ENCODE measurements at places on chromosomes 13 and 19.
A peak's percentile ranks its signal among the peaks of the same experiment; 100 is the strongest.

DNA sequence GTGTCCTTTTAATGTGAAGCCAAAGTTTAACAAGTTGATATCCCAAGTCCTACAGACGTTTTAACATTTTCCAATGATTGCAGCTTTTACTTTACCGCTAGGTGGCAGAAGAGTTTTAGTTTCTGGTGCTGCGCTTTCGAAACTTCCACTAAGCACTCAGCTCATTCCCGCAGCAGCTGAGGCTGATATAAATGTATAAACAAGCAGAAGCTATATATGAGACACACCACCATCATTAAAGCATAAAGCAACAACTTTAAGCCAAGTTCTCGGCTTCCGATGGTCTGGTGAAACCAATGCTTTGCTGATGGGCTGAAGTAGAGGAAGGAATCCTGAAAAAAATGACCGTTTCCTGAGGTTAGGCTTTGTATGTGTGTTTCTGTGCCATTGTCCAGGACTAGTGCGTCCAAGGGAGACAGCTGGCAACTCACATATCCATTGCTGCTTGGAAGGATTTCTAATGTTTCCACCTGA, 753.9 kb downstream of the OLFM4 start:
- DNase-seq = no peak

DNA sequence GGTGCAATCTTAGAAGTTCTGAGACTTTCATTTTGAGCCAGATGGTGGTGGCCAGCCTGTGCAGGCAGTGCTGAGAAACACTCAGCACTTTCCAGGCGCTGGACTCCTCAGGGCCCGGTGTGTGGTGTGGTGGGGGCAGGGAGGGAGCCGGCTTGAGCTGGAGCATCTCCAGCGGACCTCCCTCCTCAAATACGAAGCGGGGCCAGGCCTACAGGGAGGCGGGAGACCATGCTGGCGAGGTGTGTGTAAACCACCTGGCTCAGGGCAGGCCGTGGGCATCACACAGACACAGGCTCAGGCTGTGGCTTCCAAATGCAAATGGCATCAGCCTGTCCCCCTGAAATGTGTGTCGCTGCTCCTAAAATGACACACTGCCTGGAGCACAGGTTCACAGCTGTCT, 33.3 kb upstream of the RANBP3 start:
- DNase-seq = no peak

GRCh38 chr13:77416666-77417212, 89.8 kb upstream of the MYCBP2 start:
- DNase-seq = no peak

DNA sequence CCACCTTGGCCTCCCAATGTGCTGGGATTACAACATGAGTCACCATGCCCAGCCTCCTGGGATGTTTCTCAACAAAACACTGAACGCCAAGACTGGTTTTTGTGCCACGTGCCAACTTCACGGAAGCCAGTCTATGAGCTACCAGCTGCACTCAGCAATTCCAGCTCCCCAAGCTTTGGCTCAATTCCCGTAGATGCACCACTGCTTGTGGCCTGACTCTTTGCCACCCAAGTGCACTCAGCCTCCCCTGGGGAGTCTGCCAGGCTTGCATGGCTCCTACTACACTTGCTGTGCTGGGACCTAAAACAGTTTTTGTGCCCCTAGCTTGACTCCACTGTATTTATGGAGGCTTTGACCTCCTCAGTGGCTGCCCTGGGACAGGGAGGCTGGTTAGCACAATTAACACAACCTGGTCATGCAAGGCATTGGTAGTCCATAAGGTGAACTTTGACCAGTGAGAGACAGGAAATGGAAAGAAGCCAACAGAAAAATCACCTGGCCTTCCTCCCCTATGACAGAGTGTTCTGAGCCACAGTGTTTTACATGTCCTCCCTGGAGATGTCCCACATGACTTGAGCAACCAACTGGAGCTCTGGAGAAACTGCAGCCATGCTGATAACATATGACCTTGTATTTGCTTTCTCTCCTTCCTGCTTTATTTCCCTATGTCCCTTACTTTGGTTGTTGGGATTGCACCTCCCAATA, 1173.1 kb downstream of the UQCRFS1 start:
- no peak for DNase-seq

DNA sequence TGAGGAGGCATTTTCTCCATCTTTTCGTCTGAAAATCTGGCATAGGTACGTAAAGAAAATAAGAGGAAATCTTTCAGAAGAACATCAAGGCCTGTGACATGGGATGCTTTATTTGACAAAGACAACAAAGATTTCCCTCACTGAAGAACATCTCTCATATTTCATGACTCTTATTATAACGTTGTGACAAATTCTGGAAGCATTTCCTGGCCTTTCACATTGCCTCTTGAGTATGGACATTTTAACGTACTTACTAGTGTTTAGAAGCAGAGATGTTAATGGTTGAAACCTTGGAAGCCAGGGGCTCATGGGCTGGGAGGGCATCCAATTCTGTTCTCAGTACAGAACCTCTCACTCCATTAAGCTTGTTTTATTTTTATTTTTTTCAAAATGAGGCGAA, 210.8 kb downstream of the DCT start:
- no peak for DNase-seq

GRCh38 chr13:89315287-89315686, 1644.1 kb downstream of the SLITRK5 start:
- no peak for DNase-seq

GRCh38 chr13:98846521-98846920, 94.0 kb upstream of the SLC15A1 start:
- DNase-seq = no peak

- DNase-seq = no peak
Observed at GRCh38 chr13:36166046-36166445, 34.9 kb upstream of the DCLK1 start.

DNA sequence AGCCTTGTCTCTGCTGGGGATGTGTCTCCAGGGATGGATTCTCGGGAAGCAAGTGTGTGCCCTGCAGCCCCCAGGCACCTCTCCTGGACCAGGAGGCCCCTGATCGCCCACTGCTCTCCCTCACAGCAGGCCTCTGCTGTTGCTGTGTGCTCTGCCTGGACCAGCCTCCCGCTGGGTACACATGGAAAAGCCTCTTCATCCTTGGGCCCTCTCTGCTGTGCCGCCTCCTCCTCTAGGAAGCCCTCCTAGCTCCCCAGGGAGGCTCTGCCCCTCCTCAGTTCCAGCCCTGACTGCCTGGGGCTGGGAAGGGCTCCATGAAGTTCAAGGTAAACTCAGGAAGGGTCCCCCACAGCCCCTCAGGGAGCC, 12.0 kb downstream of the NDUFA11 start:
- DNase-seq = no peak

DNA sequence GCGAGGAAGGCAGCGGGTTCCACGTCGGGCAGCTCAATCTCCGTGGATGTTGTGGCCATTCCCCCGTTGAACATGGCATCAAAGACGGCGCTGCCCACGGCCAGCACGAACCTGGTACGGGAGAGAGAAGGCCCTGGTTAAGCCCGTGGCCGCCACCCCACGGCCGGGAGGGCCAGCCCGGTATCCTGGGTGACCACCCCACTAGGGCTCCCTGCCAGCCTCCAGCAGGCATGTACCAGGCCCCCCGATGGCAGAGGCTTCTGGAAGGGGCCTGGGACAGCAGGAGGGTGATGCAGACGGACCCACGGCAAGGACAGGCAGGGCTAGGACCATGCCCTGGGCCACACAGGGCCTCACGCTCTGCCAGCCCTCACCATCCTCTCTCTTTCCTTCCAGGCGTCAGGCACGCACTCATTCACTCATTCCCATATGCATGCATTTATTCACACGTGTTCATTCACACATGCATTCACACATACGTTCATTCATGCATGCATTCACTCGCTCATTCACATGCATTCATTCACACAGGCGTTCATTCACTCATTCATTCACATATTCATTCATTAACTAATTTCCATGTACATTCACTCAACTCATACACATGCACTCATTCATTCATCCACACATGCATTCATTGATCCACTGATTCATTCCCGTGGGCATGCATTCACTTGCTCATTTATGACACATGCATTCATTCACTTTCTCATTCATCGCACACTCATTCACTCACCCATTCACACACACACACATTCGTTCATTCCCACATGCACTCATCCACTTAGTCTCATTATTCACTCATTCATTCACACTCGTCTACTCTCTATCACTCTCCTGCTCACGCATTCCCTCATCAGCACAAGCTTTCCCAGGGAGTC, 17.9 kb downstream of the BTBD2 start:
- no peak for DNase-seq

- DNase-seq = no peak
Observed at GRCh38 chr19:34957830-34958751, 5.9 kb downstream of the ZNF792 start.

GRCh38 chr13:42656958-42657357, 83.0 kb downstream of the TNFSF11 start:
- no peak for DNase-seq

DNA sequence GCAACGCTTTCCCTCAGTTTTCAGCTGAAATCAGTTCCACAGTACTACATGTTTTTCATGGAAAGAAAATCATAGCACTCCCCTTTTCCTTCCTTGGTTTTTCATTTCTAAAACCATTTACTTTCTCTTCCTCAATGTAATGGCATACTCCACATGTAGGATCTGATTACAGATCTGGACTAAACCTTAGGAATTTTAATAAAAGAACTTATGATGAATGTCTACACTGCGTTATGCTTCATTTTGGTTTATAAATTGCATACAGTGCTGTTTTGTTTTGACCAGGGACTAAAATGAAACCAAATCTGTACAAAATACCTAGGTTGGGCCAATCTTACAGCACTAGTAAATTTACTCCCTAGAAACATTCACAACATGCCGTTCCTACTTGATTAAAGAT, 589.9 kb downstream of the TBC1D4 start:
- DNase-seq = no peak

DNA sequence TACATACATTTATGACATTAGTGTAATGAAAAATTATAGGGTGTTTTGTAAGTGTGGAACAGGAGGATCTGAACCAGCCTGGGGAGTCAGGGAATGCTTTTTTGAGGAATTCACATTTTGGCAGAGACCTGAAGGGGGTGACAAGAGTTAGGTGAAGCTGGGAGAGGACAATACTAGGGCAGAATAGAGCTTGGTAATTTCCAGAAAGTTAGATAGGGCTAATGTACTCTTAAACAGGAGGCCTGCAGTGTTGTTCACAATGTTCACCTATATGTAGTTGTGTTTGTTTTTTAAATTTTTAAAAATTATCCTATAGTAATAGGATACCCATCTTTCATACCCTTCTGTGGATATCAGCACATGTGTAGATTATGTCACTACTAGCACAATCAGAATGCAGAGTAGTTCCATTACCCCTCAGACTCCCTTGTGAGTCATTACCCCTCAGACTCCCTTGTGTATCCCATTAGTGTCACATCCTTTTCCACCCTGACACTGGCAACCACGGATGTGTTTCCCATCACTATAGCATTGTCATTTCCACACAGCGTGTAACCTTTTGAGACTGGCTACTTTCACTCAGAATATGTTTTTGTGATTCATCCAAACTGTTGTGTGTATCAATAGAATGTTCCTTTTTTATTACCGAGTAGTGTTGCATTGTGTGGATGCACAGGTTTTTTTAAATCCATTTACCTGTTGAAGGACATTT, 43.1 kb downstream of the PCCA start:
- DNase-seq = no peak

GRCh38 chr19:45403781-45404556, 900 bp downstream of the PPP1R13L start:
- peak; percentile 31 for DNase-seq

- DNase-seq = no peak
Observed at GRCh38 chr13:51158880-51159518, 47.9 kb upstream of the C13orf42 start.

GRCh38 chr13:22499919-22500318, 680.9 kb upstream of the SGCG start:
- DNase-seq = no peak

DNA sequence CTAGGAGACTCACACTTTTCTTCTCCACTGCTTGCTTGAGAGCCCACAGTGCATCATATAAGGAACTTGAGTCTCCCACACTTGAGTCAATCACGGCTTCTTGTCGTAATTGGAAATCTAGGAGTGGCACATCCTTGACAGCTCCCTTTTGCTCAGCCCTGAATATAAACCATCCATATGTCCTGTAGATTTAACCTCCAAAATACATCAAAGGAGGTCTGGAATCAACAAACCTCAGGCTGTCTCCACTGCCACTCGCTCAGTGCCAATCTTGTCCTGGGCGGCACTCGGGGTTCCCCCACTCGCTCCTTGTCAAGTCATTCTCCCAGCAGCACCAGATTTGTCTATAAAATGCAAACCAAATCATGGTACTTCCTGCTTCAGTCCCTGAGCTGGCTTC, 84.4 kb upstream of the UQCRFS1 start:
- no peak for DNase-seq

DNA sequence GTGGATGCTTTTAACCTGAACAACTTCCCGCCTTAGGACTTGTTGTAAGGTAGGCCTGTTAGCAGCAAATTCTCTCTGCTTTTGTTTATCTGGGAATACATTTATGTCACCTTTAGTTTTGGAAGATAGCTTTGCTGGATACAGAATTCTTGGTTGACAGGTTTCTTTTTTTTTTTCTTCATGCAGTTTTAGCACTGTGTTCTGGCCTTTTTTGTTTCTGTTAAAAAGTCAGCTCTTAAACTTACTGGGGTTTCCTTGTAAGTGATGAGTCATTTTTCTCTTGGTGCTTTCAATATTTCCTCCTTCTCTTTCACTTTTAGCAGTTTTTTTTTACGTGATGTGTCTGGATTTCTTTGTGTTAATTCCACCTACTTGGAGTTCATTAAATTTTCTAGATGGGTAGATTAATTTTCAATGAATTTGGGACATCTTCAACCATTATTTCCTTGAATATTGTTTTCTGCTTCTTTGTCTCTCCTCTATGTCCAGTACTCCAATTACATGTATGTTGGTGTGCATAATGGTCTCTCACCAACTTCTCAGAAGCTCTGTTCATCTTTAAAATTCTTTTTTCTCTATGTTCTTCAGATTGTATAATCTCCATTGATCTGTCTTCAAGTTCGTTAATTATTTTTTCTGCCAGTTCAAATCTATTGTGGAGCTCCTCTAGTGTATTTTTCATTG, 188.2 kb upstream of the ZNF536 start:
- DNase-seq = no peak

Measured in activated CD8-positive, alpha-beta memory T cell treated with anti-CD3 and anti-CD28 coated beads for 48 hours (primary cell).